ENCODE measurements at places on chromosomes 13 and 19. TPM values are rescaled to one million over a fixed set of nuclear protein-coding genes. Genes with fewer than 3 reads are reported as not detected.

ZNF714 gene
- 10.0 TPM for polyA plus RNA-seq

ANKLE1 gene
- polyA plus RNA-seq: 0.12 TPM

TBC1D17 gene
- 41.3 TPM for polyA plus RNA-seq

DCT gene
- 0.63 TPM for polyA plus RNA-seq

LIM2 gene
- polyA plus RNA-seq: not detected

KLK4 gene
- not detected for polyA plus RNA-seq

KLK3 gene
- polyA plus RNA-seq: 0.13 TPM

IL4I1 gene
- polyA plus RNA-seq: 0.35 TPM

DNA sequence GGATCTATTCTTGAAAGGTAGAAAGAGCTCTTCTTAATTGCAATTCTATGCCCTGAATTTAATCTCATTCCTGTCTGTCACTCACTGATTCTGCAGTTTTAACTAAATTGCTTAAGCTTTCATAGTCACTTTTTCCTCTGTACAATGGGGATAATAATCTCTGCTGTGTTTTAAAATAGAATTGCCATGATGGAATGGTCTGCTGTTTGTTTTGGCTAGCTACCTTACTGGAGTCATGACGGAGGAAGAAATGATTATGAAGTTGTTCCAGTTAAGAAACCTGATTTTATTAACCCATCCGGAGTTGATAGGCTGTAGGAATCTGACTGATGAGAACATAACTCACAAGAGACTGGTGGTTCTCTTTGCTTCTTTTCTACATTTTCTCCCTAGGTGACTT is 54.9 kb upstream of the ITM2B start:
- no peak for DNase-seq

DNA sequence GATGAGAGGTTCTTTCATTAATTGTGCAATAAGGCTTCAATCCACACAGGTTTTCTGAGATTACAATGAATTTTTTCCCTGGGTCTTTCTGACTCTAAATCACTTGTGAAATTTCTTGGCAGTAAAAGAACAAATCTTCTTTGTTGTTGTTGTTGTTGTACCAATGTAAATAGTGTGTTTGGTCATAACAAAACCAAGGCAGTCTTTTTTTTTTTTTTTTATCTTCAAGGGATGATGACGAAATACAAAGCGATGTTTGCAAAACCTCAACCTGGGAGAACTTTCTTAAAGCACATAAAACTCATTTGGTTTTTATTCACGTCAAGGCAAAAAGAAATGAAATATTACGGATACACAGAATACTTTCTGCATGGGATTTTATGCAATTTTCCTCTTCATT is 462.0 kb downstream of the LIG4 start:
- no peak for DNase-seq

- DNase-seq: no peak
These were observed 25.0 kb upstream of the TNFSF11 start for GRCh38 chr13:42548731-42549551.

GRCh38 chr19:1357531-1358109 is 26.1 kb upstream of the NDUFS7 start:
- DNase-seq: no peak

DNA sequence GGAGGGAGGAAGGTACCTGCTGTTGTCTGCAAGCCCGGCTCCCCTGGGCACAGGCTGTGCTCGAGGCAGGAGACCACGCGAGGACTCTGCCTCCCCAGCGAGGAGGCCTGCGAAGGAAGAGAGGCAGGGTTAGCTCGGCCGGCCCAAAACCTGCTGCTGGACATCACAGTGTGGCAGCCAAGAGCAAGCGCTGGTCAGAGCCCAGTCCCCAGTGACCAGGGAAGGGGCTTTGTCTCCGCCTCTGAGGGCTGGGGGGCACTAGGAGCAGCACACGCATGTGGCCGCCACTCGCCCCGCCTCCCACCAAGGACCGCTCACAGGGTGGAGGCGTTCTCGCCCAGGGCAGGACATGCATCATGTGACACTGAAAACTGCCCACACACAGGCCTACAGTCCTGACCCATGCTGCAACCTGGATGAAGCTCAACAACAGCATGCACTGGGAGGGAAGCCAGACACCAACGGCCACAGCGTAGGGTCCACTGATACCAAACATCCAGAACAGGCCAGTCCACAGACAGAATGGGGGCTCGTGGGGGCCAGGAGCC is 8.5 kb downstream of the MIER2 start:
- peak; percentile 62 for DNase-seq

DNA sequence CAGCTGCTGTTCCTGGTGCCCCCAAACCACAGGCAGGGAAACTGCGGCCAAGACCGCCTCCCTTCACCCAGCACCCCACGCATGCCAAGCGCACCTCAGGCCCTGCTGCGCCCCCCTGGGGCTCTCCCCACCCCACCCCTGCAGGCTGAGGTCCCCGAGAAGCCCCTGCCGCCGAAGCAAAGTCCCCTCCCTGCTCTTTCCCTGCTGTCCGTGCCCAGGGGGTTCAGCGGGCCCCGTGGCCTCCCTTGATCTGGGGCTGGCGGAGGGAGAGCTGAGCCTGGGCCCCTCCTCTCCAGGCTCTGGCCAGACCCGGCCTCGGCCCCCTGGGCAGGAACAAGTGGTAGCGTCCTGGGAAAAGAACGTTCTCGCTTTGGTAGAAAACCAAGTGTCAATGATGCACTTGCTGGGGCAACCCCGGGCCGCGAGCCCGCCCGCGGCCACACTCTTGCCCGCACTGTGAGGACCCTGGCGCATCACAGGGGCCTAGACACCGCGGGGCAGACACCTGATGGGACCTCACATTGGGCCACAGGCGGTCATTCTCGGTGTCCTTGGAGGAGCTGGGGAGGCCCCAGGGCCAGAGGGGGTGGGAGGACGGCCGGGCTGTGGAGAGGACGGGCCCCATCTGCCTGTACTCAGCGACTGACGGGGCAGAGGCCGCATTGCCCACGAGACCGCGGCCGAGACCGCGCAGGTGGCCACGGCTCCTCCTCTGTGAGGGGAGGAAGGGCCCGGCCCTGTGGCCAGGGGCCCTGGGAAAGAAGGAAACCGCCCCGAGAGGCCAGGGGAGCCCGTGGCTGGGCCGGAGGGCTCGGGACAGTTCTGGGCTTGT is 29.0 kb downstream of the GPX4 start:
- DNase-seq: peak; percentile 57

- DNase-seq: no peak
These were observed 818.0 kb upstream of the SLC10A2 start for GRCh38 chr13:103884101-103884723.

DNA sequence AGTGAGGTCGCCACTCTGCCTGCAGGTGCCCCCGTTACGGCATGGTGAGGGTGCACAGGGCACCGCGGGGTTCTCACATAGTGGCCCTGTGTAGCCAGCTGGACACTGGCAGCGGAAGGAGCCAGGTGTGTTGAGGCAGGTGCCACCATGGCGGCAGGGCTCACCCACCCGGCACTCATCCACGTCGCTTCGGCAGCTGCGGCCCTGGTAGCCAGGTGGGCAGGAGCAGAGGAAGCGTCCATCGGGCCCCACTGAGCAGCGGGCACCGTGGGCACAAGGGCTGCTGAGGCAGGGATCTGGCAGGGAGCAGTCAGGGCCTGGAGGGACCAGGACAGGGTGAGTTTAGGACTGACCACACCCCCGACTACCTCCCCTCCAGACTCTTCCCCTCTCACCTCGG is 8.8 kb downstream of the NOTCH3 start:
- DNase-seq: no peak

GRCh38 chr13:31898378-31899071 is 133.0 kb upstream of the FRY start:
- DNase-seq: no peak

DNA sequence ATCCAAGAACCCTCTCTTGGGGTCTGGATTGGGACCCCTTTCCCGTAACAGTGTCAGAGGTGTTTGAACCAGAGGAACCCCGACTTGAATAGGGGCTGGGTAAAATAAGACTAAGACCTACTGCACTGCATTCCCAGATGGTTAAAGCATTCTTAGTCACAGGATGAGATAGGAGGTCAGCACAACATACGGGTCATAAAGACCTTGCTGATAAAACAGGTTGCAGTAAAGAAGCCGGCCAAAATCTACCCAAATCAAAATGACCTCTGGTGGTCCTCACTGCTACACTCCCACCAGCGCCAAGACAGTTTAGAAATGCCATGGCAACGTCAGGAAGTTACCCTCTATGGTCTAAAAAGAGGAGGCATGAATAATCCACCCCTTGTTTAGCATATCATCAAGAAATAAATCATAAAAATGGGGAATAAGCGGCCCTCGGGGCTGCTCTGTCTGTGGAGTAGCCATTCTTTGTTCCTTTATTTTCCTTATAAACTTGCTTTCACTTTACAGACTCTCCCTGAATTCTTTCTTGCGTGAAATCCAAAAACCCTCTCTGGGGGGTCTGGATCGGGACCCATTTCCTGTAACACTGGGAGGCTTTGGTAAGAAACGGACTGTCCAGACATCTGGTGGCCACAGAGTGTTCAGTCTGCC is 4.4 kb upstream of the SIN3B start:
- DNase-seq: no peak

All from ovary (tissue), 10 donors.